ENCODE measurements at places on chromosomes 2 and 18. TPM values are rescaled to one million over a fixed set of nuclear protein-coding genes. Genes with fewer than 3 reads are reported as not detected.

Gene GALR1
- not detected for total RNA-seq

Gene CNGA3
- 0.07 TPM for total RNA-seq

Gene C2orf92
- 5.2 TPM for total RNA-seq

- DNase-seq, result no peak
Measured at GRCh38 chr2:9782197-9782719, 61.0 kb upstream of the TAF1B start.

Gene NFE2L2
- 33.1 TPM for total RNA-seq

DNA sequence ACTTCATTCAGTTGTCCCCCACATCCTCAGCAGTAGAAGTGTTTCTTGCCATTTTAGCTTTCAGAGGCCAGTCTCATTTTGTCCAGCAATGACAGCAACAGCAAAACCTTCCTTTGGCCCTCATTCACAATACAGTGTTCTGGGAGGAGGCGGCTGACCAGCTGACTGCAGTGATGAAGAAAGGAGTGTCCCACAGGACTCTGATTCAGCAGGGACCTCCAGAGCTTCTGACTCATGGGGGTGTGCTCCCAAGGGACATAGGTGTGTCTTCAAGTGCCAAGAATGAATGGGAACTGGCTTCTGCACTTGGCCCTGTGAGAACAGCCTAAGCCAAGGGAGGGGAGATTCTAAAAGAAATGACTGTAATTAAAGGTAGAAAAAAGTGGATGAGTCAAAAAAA, 147.0 kb upstream of the PELI1 start:
- DNase-seq, result no peak

DNA sequence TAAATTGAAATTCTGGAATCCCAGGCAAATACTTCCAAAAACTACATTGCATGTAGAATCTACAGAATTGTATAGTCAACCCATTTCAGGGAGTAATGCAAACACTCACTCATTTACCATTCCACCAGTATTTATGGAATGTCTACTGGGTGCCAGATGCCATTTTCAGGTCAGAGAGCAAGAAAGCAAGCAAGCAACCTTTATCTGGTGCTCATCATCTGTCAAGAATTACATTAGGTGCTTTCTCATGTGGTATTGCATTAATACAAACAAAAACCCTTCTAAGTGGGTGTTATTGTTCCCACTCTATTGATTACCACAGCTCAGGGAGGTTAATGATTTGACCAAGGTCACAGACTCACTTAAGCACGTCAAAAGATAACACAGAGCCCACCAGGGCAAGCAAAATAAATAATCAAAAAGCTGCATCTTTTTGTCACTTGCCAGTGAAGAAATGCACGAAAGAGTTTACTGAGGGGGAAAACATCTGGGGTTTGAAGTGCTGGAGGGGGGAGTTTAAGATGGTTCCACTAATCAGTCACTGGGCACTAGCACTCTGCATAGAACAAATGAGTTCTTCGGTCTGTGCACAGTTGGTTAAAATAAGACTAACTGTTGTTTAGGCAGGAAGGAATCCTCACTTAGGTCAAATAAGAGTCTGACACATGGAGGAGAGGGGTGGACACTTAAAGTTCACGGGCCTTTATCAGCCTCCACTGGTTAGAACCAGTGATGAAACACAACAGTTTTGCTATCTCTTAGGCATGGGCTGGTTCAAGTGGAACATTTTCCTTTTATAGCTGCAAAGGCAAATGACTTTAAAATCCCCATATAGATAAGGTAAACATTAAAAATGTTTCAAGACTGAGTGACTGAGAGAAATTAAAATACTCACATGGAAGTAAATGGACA, 208.8 kb downstream of the CDH2 start:
- no peak for DNase-seq

GRCh38 chr2:65121-65520, 18.8 kb upstream of the FAM110C start:
- DNase-seq, result no peak

Measured in Karpas-422 (cell line).